Right ventricle myocardium superior (tissue), 1 donor: ENCODE measurements at places on chromosomes 12 and 14. TPM values are rescaled to one million over a fixed set of nuclear protein-coding genes. Genes with fewer than 3 reads are reported as not detected.

TESPA1 gene
- 0.59 TPM for total RNA-seq

DNA sequence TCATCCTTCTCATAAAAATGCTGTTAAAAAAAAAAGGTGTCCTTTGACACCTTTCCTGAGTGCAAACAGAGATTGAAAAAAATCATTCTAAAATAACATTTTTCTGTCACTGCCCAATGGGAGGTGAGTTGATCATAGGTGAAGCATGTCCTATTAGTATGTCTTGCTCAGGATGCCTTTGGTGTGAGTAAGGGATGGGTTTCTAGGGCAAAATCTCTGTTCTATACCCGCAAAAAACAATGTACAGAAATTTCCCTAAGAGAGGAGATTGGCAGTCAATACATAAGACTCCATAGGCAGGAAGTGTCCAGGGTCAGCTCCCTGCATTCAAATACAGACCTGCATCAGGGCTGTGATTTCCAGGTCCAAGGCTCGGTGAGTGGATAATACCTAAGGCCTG lies 195.2 kb downstream of the DAD1 start:
- DNase-seq = no peak

DNA sequence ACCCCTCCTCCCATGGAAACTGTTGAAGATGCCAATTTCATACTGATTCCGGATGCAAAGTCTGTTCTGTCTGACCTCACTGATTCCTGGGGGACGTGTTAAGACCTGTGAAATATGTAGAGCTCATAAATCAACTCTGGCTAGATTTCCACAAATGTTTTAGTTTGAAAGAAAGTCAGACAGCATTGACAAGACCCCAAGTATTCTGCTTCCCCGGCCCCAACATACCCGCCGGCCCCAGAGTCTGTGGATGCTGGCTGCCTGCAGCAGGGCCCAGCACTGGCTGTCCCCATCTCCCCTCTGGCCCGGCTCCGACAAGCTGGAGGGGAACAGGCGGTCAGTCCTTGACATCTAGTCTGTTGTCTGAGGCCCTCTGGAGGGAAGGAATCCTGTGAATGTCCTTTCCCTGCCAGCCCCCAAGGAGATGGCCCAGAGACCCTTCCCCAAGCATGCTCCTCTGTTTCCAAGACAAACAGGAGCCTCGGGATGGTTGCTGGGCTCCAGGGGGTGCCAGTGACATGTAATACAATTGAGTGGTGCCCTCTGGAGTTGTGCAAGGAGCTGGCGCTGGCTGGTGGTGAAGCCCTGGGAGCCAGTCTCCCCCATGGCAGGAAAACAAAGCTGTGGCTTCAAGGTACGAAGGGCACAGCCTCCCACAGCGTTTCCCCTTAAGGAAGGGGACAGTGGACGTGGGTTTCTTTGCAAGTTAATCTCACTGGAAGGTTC lies 22.3 kb downstream of the FBLN5 start:
- peak; percentile 55 for DNase-seq

DNA sequence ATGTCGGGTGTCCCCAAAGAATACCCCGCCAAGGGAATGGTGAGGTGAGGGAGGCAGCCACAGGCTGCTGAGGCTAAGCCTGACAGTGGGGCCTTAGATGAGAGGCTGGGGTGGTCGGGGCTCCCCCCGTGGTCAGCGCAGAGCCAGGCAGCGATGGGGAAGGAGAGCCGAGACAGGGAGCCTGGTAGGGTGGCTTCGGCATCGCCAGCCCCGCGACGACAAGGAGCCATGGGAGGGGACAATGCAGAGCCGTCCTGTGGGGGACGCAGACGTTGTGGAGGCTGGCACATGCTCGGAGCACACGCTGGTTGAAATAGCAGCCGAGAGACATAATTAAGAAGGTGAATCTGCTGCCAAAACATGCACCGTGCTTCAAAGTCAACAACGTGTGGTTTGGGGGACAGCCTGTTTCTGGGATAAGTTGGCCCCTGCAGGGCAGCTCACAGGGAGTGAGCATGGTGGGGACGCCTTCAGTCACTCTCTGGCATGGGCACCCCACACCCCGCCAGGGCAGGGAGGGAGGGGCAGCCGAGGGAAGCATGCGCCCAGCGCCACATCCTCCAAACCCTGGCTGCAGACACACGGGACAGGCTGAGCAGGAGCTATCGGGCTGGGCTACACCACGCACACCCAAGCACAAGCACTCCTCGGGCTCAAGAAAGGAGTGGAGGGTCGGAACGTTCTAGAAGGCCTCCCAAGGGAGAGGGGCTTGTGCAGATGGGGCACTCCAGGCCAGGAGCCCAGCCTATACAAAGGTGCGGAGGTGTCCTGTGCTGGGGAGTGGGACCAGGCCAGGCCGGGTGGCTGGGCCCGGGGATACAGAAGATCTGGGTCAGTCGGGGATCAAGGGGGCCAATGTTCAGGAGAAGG lies 66.6 kb upstream of the C14orf180 start:
- DNase-seq = no peak

- DNase-seq = no peak
These were observed 84.1 kb downstream of the FRMD6 start for GRCh38 chr14:51735851-51736250.

GRCh38 chr12:3803865-3804472 lies 51.1 kb upstream of the CRACR2A start:
- peak; percentile 77 for DNase-seq

GRCh38 chr12:106816231-106816630 lies 41.7 kb downstream of the RIC8B start:
- no peak for DNase-seq

TOMM20L gene
- not detected for total RNA-seq

DNA sequence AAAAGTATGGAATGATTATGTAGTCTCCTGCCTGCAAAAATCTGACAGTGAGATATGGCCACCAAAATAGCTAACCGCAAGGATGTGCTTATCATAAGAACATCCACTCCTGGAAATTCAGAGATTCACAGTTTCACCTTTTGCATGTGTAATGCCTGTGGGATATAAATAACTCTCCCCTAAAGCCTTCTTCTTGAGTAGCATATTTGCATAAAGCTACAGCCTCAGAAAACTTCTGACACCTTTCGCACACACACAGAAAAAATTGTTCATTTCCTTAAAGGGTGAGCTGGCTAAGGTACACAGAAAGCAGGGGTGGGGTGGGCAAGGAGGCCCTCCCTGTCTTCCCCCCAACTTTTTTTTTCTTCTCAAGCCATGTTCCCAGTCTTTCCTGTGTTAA lies 3.1 kb upstream of the IGF1 start:
- DNase-seq = no peak

SERPINA10 gene
- not detected for total RNA-seq

USP5 gene
- total RNA-seq = 63.0 TPM

DNA sequence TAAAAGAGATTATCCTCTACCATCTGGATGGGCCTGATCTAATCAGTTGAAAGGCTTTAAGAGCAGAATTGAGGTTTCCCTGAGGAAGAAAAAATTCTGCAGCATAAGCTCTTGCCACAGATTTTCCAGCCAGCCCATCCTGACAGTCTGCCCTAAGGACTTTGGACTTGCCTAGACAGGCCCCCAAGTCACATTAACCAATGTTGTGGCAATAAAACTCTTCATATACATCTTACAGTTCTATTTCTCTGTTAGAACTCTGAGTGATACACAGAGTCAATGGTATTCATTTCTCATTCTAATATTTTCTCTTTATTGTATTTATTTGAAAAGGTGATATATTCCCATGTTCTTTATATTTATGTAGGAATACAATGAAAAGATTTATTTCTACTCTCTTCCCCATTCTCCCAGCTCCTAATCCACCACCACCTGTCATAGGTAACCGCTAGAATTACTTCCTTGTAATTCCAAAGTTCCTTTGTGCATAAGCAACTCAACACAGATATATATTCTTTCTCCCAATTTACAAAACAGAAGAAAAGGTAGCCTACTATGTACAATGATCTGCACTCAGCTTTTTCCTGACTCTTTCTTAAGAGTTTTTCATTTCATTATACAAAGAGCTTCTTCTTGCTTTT lies 182.1 kb downstream of the CAPZA3 start:
- no peak for DNase-seq

CLEC4D gene
- not detected for total RNA-seq

DNA sequence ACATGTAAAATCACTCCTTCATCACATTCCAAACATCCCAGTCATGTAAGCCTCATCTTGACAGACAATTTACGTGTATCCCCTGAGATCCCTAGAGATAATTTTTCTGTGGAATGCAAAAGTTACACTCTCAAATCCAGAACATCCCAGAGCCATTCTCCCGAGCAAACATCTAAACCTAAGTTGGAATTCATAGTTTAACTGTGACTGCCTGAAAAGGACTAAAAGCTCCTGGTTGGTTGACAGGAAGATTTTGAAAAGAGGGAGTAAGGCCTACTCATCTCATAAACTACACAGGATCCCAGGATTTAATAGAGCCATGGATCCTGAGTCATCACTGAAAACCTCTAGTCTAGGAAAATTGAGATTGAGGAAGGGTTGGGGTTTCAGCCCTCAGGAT lies 123.6 kb downstream of the SCN8A start:
- DNase-seq = no peak

MIP gene
- total RNA-seq = not detected

- no peak for DNase-seq
These were observed 66.0 kb upstream of the CLMN start for GRCh38 chr14:95385701-95386100.

DNA sequence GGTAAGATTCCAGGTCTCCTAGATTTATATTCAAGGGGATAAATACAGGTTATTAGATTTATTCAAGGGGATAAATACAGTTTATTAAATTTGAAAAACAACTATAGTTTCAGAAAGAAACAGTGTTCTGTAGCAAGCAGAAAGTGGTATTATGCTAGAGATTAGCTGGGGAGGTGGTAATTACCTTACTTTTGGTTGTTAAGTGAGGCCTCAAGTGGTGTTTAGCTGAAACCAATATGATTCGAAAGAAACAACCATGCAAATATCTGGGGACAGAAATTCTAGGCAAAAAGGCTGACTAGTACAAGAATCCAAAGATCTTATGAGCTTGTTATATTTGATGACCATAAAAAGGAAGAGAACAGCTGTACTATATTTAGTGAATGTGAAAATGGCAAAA lies 6.2 kb downstream of the OR4N5 start:
- no peak for DNase-seq

- no peak for DNase-seq
These were observed 50.5 kb upstream of the FBRSL1 start for GRCh38 chr12:132439333-132439904.

TXNDC16 gene
- total RNA-seq = 3.1 TPM

GRCh38 chr12:112961536-112961935 lies 16.8 kb upstream of the OAS2 start:
- DNase-seq = no peak

JAG2 gene
- total RNA-seq = 28.6 TPM

DNA sequence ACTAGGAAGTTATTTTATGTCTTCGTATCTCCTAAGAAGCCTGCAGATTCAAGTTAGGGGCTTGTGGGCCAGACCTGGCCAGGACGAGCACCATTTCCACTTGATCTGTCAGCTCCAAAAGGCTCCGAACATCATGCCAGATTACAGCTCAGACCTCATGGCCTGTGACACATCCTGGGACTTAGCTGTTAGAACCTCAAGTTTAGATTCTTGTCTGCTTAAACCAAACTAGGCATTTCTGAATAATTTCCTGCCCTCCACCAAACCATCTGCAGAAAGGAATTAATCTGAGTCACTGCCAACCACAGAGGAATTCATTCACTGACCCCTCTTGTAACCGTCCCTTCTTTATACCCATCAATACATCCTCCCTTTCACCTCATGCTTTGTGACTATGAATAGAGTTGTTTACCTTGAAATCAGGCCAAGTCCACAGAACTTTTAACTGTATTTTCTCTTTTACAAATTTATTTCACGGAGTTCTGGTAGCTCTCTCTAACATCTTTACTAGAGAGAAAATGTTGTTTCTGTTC lies 120.3 kb downstream of the FBXL14 start:
- no peak for DNase-seq

PTPRR gene
- total RNA-seq = 0.19 TPM

HOTAIR gene
- total RNA-seq = not detected

- DNase-seq = no peak
These were observed 80.8 kb downstream of the MYRFL start for GRCh38 chr12:69905801-69906200.

PABPN1 gene
- total RNA-seq = 67.7 TPM

DNA sequence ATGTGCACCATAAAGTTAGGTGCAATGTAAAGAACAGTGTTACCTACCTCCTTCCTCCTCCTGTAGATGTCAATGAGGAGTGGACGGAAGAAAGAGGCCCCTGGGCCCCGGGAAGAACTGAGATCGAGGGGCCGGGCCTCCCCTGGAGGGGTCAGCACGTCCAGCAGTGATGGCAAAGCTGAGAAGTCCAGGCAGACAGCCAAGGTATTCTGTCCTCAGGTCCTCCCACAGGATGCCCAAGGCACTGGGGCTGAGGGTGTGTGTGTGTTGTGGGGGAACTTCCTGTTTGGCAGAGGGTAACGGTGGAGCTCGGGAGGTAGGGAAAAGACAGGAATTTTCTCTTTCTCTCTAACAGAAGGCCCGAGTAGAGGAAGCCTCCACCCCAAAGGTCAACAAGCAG lies 6.4 kb downstream of the ATN1 start:
- no peak for DNase-seq
